ENCODE measurements at places on chromosomes 11 and 22. TPM values are rescaled to one million over a fixed set of nuclear protein-coding genes. Genes with fewer than 3 reads are reported as not detected.
A peak's percentile ranks its signal among the peaks of the same experiment; 100 is the strongest.

- DNase-seq, result no peak
Observed at GRCh38 chr22:17785185-17786184, 11.2 kb upstream of the BID start.

DNA sequence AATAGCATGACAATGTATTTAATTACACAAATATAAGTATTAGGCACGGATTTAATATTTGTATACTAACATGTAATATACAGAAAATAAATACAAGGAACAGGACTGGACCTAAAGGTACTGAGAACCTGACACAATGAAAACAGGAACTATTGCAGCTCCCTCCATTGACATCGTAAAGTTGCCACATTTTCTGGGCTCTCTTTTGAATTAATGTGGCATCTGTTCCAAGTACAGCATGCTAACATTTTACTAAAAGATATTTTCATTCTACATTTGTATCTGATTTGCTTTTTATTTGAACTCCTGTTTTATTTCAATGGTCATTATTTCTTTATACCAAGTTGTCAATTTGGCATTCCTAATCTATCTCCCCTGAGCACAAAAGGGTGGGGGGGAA, 15.3 kb downstream of the PHF21A start:
- no peak for DNase-seq

DNA sequence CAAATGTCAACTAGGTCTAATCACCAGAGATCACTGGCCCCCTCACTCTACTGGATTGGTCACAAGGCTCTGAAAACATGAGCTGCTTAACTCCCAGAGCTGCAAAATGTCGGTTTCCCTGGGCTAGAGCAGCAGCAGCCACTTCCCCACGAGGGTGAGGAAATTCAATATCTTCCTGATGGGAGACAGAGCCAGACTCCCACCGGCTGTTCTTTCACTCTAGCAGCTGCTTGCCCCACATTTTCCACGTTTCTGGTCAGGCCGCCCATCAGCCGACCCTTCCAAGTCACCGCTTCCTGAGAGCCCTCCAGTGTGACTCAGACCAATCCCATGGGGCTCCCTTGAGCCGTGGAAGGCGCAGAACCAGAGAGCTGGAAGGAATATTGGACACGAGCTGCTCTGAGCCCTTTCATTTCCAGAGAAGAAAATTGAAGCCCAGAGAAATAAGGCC, 227.0 kb downstream of the ADAMTS15 start:
- no peak for DNase-seq

DNA sequence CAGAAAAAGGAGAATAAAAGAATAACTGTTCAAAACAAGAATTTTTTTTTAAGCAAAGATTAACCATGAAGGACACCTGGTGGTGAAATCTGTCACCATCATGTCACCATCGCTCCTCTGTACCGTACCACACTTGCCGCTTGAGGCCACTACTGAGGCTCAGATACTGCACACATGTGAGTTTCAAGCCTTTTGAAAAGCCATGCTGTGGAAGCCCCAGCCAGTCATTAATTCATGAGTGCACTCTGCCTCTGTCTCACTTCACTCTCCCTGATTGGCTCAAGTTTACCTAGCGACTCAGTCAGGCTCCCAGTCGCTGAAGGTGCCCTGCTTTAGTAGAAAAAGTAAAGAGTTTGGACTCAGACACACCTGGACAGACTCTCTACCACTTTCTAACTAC, 6.6 kb upstream of the MS4A12 start:
- DNase-seq, result peak; percentile 26

- no peak for DNase-seq
Observed at GRCh38 chr11:596374-596773, 19.4 kb downstream of the IRF7 start.

DNA sequence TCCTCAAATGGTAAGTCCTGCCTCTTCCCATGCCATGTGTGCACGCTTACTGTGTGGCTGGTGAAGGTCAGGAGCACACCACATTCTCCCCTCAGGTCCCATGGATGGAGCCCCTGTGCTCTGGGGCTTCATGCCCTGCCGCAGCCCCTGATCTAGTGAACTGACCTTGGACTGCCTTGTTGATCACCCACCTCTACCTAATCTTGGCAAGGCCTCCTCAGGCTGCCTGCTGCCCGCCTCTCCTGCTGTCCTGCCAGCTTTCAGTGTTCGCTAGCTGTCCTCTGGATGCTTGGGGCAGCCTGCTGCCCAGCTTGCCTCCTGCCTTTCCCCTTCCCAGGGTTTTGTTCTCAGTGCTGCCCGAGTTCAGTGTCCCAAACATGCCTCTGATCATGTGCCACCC, 38.1 kb downstream of the CABIN1 start:
- no peak for DNase-seq

- no peak for DNase-seq
Observed at GRCh38 chr22:37163575-37164504, 14.1 kb upstream of the IL2RB start.

GRCh38 chr11:115391160-115391559, 113.1 kb downstream of the CADM1 start:
- no peak for DNase-seq

DNA sequence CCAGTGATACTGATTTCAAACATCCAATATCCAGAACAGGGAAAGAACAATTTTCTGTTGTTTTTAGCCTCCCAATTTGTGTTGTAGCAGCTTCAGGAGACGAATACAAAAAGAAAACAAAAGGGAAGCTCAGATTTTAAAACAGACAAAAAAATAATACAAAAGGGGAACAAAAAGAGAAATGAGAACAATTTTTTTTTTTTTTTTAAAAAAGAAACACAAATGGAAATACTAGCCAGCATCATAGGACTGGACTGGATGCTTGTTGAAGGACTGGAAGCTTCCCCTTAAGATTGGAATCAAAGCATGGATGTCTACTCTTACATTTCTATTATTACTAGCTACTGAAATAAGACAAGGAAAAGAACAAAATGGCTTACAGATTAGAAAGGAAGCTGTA, 46.5 kb upstream of the SORL1 start:
- no peak for DNase-seq

DNA sequence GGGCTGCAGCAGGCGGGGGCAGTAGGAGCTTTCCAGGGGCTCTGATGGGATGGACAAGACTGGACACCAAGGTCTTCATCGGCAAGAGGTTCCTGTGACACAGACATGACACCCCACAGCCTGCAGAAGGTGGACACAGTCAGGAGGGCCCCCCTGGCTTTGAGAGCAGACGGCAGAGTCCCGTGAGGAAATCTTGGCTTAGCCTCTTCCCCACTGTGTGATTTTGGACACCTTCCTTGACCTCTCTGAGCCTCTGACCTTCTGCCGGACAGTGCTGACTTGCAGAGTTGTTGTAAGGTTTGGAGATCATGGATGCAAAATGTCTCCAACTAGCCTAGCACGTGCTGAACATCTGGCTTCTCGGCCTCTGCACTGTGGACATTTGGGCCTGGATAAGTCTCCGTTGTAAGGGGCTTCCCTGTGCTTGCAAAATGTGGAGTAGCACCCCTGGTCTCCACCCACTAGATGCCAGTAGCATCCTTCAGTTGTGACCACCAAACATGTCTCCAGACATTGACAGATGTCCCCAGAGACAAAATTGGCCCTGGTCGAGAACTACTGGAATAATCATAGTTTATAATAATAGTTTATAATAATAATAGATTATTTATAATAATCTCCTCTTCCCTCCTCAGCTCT, 54.6 kb downstream of the MCM5 start:
- no peak for DNase-seq

- DNase-seq, result peak; percentile 28
Observed at GRCh38 chr22:22942511-22943329, 55.1 kb downstream of the IGLL5 start.

- no peak for DNase-seq
Observed at GRCh38 chr22:48478124-48478523, 1349.5 kb downstream of the BRD1 start.

DNA sequence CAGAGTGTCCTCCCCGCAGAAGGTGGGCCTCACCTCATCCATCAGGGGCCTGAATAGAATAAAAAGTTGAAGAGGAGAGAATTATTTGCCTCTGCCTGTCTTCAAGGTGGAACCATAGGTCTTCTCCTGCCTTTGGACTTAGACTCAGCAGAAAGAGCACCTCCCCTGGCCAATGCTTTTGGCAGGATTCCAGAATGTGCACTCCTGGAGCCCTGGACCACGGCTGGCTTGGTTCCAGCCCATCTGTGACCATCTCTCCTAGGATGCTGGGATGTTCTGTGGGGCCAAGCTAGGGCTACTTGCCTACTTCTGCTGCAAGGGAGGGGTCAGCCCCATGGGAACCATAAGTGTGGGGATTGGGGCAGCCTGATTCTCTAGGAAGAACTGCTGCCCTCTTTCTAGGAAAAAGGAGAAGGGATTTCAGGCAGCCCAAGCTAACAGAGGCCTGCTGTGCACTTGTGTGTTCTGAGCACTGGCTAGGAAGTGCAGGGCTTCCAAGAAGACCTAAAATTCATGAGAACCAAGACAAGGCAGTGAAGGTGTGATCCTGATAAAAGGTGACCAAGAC, 32.2 kb upstream of the SHANK2 start:
- no peak for DNase-seq

DNA sequence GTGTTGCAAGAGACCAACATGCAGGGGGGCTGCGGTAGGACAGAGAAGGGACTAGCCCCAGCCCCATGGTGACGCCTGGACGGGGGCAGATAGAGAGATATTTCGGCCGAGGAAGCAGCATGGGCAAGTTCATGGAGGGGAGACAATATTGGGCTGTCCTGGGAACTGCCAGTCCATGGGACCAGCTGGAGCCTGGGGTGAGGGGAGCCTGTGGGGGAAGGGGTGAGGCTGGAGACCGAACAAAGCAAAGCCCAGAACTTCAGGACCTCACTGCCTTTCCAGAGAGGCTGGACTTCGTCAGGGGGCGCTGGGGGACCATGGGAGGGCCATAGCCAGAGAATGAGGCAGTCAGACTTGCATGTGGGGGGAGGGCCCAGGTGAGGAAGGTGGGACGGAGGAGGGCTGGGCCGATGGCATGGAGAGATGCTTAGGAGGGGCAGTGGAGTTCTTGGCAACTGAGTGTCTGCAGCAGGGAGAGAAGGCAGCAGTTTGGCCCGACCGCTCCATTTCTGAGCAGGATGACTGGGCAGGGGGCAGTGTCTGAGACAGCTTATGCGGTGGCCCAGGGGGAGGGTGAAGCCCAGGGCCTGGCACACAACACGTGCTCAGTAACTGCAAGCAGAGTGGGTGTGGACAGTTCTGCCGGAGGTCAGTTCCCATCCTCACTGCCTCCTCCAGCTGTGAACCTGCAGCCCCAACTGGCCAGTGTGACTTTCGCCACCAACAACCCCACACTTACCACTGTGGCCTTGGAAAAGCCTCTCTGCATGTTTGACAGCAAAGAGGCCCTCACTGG, 712 bp downstream of the UPK3A start:
- DNase-seq, result no peak

- peak; percentile 43 for DNase-seq
Observed at GRCh38 chr11:27864611-27865010, 164.4 kb upstream of the BDNF start.

DNA sequence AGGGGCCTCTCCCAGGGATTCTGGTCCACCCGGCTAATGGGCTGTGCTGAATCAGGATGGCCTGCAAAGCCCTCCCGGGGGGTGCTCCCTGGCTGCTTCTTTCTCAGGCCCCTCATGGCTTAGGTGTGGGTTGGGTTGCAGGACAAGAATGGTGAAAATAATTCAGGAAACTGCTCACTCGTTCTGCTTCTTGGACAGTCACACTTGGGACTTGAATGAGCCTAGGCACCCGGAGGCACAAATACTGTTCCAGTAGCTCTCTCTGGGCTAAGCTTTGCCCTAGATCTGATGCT, 83.2 kb downstream of the TRIM29 start:
- no peak for DNase-seq

DNA sequence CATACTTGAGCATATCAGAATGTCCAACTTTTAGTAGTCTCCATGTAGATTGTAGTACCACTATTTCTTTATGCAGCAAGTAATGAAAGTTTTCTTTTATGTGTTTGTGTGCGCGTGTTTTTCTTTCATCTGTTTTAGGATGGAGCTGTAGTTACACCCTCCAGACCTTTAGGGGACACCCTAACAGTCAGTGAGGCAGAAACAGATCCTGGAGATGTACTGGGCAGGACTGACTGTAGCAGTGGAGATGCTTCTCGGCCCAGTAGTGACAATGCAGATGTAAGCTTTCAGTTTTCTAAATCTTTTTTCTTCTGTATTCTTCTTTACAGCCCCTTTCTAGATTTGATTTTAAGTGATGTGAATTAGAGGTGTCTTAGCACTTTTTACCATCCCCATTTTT, 79.9 kb upstream of the GRIK4 start:
- DNase-seq, result peak; percentile 55

DNA sequence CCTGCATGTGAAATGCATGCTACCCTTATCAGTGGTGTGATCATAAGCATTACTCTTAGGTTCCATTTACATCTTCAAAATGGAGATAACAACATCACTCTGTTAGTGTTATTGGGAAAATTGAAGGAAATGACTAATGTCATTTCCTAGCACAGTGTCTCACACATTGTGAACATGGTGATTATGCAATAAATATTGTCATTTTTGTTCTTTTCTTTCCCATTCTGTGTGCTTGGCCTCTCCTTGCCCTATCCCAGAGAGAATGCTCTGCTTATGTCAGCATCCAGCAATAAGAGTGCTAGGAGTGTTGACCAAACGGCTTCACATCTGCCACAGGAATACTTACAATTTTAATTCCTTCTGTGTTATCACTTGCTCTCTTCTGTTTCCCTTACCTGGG, 1024.1 kb upstream of the CCDC90B start:
- DNase-seq, result no peak

- peak; percentile 72 for DNase-seq
Observed at GRCh38 chr11:67382276-67383136, 9.1 kb upstream of the CLCF1 start.

GRCh38 chr11:117717485-117718314, 79.3 kb downstream of the DSCAML1 start:
- DNase-seq, result no peak

GRCh38 chr11:103961010-103961409, 75.4 kb upstream of the DDI1 start:
- DNase-seq, result no peak

GRCh38 chr22:26273011-26273675, 103.9 kb downstream of the SEZ6L start:
- no peak for DNase-seq

SLC22A12 gene
- not detected for total RNA-seq

MS4A4E gene
- not detected for total RNA-seq

NNMT gene
- total RNA-seq, result 204 TPM

CHEK1 gene
- 57.7 TPM for total RNA-seq

RCOR2 gene
- 0.14 TPM for total RNA-seq

OR56A1 gene
- total RNA-seq, result not detected

SLC17A6 gene
- not detected for total RNA-seq

PGGHG gene
- total RNA-seq, result 13.0 TPM

IFITM5 gene
- total RNA-seq, result not detected

Measured in A172 (cell line).